ENCODE measurements at places on chromosomes 3 and 15.

GRCh38 chr3:197212290-197212689 lies 86.1 kb downstream of the DLG1 start:
- no peak for DNase-seq

DNA sequence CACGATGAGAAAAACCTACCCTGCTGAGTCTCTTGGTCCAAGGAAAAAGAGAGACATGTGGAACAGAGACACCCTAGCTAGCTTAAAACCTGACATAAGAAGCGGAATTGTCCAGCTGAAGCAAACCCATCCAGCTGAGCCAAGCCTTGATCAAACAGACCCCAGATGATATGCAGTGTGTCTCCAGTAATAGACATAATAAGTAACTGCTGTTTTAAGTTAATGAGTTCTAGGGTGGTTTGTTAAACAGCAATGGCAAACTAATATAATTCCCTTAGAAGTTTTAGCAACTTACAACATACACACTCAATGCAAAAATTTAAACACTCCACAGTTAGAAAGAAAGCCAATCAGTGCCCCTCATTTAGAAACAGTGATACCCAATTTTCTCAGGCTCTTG lies 26.8 kb upstream of the ZNF385D start:
- DNase-seq: no peak

DNA sequence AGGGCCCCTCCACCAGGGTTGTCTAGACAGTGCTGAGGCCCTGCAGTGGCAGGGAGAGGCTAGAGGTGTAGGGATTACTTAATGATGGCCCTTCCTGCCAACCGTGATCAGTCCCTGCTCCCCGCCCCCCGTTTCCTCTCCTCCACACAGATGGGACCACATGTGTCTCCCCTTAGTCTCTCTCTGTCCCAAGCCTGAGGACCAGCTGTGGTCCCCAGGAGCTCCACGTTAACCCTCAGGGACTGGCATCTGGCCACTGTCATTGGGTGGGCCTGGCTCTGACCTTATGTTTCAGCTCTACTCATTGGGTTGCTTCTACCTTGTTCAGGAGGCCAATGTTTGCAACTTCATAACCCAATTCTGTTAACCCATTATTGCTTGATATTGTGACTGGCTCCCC lies 6.0 kb upstream of the ALPK3 start:
- DNase-seq: no peak

- no peak for DNase-seq
These were observed 29.5 kb downstream of the APBA2 start for GRCh38 chr15:28915041-28915810.

- peak; percentile 50 for DNase-seq
These were observed 165.4 kb upstream of the AGTR1 start for GRCh38 chr3:148532326-148532725.

GRCh38 chr3:62876064-62876463 lies 848 bp upstream of the CADPS start:
- DNase-seq: peak; percentile 42

DNA sequence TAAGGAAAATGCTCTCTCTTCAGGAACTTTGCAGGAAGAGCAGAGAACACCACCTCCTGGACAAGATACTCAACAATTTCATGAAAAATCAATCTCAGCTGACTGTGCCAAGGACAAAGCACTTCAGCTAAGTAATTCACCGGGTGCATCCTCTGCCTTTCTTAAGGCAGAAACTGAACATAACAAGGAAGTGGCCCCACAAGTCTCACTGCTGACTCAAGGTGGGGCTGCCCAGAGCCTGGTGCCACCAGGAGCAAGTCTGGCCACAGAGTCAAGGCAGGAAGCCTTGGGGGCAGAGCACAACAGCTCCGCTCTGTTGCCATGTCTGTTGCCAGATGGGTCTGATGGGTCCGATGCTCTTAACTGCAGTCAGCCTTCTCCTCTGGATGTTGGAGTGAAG lies 200.5 kb downstream of the AKAP13 start:
- DNase-seq: no peak

DNA sequence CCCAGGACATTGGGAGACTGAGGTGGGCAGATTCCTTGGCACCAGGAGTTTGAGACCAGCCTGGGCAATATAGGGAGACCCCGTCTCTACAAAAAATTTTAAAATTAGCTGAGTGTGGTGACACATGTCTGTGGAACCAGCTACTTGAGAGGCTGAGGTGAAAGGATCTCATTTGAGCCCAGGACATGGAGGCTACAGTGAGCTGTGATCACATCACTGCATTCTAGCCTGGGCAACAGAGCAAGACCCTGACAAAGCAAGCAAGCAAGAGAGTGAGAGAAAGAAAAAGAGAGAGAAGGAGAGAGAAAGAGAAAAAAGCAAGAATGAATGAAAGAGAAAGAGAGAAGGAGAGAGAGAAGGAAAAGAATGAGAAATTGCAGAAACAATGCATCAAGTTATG lies 52.1 kb upstream of the CSPG5 start:
- no peak for DNase-seq

DNA sequence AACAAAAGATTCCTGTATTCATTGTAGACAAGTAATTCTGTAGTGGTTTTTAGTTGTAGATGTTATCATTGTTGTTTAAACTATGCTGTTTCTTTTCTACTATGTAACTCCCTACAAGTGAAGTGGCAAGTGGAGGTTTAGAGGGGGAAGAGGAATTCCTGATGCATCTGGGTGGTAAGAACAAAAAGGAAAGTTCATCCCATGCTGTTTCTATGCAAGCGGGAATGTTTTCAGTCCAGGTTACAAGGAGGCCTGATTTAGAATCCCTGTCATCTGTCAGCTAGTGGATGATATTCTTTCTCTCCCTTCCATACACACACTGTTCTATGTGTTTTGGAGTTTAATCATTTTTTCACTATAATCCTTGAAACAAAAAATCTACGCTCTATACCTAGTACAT lies 67.4 kb downstream of the IMPG2 start:
- no peak for DNase-seq

DNA sequence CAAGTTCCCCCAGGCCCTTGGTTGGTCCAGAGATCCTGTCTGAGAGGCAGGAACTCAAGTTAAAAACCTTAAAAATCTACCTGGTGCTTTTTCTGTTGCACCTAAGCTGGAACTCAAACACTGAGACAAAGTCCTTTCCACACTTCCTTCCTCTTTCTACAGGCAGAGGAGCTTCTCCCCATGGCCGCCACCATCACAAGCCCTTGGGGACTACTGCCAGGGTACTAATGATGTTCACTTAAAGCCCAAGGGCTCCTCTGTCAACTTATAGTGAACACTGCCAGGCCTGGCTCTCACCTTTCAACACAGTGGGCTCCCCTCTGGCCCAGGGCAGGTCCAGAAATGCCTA lies 26.0 kb downstream of the TM4SF18 start:
- no peak for DNase-seq

Measured in brain microvascular endothelial cell (primary cell).